ENCODE measurements at places on chromosomes 11 and 22. TPM values are rescaled to one million over a fixed set of nuclear protein-coding genes. Genes with fewer than 3 reads are reported as not detected.

Gene DYNC2H1
- 6.7 TPM for total RNA-seq

Gene RAD9A
- 31.1 TPM for total RNA-seq

Gene NAT10
- total RNA-seq = 52.6 TPM

Gene APOBEC3B
- 28.4 TPM for total RNA-seq

Gene PRDM11
- total RNA-seq = 5.5 TPM

Gene BDNF
- 6.3 TPM for total RNA-seq

Gene PCSK7
- 21.5 TPM for total RNA-seq

Gene CRYBB3
- total RNA-seq = not detected

Gene CARD18
- total RNA-seq = not detected

Gene CYB5R3
- 108 TPM for total RNA-seq

Gene LINC01488
- not detected for total RNA-seq

Gene SCGB1D2
- not detected for total RNA-seq

Gene OR4A16
- not detected for total RNA-seq

Gene YIF1A
- 109 TPM for total RNA-seq

All from A549 treated with GW870086 at 1 μM for 4 hours (cell line).